ENCODE measurements at places on chromosomes 6 and 20.
A peak's percentile ranks its signal among the peaks of the same experiment; 100 is the strongest.

GRCh38 chr6:119757467-119757866 lies 407.9 kb upstream of the MAN1A1 start:
- DNase-seq = no peak

GRCh38 chr6:83038246-83038645 lies 27.4 kb downstream of the UBE3D start:
- no peak for DNase-seq

GRCh38 chr6:134436281-134436815 lies 118.4 kb upstream of the SGK1 start:
- peak; percentile 41 for DNase-seq

DNA sequence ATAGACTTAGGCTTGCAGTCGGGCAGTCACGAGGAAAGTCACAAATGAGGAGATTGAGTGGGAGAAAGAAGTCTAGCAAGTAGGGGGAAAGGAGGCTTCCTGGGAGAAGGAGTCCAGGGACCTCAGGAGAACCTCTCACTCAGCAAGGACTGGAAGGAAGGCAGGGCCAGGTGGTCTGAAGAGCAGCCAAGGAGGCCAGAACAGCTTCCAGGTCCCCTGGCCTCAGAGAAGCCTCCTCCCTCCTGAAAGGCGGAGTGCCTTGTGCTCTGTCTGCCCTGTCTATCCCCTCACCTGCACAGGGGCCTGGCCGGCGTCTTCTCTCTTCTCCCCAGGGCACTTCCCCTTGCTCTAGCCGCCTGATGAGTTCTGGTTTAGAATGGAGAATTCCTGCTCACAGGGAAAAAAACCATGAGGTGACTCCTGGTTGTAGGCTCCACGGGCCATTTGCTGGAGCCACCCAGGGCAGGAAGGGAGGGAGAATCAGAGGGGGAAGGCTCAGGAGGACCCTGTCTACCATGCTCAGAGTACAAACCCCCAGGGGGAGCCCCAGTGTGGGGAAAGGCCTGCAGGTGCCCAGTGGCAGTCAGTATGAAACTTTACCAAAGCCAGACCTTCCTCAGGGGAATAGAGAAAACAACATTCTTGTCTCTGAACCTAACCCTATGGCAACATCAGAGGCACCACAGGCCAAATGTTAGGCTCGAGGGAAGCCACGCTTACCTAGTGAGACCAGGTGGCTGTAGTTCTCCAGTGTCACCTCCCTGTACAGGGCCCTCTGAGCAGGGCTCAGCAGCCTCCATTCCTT lies 11.2 kb downstream of the ZNF337 start:
- no peak for DNase-seq

- no peak for DNase-seq
These were observed 925.0 kb upstream of the MAN1A1 start for GRCh38 chr6:120274547-120274946.

GRCh38 chr6:151679081-151679480 lies 128.4 kb upstream of the ESR1 start:
- no peak for DNase-seq

- no peak for DNase-seq
These were observed 273.5 kb upstream of the RUNX2 start for GRCh38 chr6:45054610-45055009.

DNA sequence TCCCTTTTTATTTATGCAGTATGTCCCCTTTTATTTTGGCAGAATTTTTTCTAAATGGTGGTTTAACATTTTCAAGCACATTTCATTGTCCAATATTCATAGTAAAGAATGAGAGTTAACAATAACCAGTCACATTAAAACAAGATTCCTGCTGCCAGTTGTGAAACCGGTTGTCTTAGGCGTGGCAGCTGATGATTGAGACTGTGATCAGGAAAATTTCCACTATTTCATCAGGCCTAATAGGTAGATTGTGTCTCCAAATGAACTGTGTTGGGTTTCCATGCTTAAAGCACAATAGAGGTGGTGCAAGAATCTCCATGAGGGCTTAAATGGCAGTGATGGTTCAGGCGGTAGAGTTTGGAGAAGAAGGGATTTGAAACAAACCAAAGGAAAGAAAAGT lies 15.3 kb downstream of the PRDM1 start:
- no peak for DNase-seq

DNA sequence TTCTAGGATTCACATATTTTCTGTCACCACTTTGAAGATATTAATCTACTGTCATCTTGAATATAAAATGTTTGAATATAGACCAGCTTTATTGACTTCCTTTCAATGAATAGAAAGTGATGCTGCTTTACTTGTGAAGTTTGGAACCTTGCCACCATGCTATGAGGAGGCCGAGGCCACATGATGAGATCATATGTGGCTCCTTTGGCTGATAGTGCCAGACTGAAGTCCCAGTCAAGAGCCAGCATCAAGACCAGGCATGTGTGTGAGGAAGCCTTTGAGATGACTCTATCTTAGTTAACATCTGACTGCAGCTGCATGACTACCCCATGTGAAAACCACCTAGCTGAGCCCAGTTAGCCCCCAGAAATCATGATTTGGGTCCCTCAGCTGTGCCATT lies 169.5 kb downstream of the OTOR start:
- no peak for DNase-seq

DNA sequence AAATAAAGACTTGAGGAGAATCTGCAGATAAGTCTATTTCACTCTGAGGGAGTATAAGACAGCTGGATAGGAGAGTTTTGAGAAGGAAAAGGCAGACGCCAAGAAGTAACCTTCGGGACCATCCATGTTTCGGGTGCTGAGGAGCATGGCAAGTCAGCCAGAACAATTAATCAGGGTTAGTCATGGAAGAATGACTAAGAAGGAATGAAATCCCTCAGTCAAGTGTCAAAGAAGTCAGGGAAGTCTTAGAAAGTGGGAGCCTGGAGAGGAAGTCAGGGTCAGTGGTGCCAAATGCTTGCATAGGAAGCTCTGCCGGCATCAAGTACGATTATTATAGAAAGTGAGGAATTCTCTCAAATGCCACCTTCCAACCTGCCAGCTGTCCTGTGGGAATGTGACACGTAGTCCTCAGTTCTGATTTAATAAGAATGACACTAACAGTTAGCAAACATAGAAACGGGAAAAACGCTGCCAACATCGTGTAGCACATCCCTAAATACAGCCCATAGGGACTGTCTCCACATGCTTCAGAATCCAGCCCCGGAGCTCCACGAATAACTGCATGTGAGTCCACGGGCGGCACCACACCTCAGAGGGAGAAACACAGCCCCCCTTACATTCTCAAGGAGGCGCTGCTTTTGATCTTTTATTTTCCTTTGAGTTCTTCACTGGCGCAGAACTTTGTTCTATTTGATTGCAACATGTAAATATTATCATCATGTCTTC lies 602.7 kb downstream of the PRKN start:
- DNase-seq = no peak

DNA sequence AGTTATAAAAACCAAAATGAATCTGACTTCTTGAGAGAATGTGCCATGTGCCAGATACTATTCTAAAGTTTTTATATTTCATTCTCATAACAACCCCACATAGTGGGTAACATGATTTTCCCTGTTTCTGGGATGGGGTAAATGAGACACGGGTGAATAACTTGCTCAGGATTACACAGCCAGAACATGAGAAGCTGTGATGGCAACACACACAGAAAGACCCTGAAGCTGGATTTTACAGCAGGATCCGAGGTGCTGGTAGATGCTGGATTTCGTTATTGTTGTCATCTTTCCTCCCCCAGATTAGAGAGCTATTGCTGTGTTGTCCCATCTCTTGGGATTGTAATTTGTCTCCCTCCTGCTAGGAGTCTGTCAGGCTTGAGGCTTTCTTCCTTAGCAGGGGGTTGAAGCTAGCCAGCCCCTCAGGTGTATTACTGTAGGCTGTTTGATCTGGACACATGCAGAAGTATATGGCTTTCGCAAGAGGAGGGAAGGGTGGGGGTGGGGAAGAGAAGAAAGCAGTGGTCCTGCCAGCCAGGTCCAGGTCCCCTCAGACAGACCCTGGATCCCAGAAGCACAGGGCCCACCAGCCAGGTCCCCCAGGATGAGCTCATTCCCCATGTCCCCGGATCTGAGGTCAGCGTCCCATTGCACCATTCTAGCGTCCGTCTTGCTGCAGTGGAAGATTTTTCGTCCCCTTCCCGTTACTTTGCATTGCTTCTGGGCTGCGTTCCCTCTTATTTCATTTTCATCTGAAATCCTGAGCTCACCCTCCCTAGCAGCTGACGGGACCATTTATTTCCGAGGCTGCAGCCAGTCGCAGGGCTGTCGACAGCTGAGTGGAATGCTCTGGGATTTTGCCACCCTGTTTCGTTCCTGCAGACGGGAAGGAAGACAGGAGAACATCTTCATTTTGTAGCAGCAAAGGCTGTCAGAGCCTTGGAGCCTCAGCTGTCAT lies 7.3 kb upstream of the KCNG1 start:
- no peak for DNase-seq

- DNase-seq = no peak
These were observed 1.9 kb downstream of the PLTP start for GRCh38 chr20:45909817-45910669.

GRCh38 chr6:117028256-117028655 lies 151.2 kb downstream of the RFX6 start:
- no peak for DNase-seq

DNA sequence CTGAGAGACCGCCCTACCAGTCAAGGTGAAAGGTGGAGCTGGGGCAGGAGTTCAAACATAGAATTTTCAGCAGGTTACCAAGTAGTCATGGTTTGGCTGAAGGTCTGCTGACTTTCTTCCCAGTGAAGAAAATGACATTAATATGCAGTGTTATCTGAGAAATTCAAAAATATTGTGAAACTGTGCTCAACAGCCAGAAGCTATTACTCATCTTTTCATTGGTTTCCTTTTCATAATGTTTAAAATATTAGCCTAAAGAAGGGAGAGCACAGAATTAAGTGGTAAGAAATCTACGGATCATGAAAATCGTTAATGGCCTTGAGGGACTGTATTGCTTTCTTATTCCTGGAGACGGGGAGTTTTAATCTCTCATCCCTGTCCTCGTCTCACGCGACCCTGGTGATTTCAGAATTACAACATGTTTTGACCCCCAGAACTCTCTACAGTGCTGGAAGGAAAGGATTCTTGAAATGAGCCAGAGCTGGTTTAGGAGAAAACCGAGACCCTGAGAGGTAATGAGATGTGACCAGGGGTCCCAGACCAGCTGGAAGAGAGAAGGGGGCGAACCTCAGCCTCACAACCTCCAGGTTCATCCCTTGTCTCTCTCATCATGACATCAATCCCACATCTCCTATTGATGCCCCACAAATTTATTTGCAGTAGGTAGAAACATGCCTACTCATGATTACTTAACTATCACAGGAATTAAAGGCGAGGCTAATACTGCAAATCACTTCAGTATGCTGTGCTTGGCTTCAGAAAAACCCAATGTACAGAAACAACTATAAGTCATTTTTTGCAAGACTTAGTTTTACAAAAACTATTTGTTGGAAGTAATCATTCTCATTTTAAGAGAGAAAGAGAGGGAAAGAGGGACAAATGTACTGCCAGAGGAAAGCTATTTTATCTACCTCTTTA lies 209.5 kb downstream of the FNDC1 start:
- no peak for DNase-seq

DNA sequence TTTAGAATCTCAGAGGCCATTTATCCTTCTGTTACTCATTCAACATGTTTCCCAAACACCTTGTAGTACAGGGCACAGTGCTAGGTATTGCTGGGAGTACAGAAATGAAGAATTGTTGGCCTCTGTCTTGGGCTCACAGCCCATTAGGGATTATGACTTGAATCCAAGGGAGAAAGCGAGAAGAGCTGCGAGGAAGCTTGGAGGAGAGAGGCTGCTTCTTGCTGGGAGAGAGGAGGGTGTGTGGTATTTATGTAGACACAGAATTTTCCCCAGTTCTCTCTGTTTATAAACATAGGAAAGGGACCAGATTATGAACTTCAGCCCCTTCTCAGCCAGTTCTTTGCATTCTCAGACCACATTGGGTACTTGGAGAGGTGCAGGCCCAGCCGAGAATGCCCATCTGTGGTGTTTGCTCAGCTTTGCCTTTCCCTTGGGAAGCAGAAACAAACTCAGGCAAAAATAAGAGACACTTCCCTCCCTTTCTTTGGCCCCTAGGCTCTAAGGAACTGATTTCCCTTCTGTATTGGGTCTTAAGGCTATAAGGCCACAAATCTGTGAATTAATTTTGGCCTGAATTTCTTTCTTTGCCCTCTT lies 17.9 kb downstream of the CHMP4B start:
- no peak for DNase-seq

DNA sequence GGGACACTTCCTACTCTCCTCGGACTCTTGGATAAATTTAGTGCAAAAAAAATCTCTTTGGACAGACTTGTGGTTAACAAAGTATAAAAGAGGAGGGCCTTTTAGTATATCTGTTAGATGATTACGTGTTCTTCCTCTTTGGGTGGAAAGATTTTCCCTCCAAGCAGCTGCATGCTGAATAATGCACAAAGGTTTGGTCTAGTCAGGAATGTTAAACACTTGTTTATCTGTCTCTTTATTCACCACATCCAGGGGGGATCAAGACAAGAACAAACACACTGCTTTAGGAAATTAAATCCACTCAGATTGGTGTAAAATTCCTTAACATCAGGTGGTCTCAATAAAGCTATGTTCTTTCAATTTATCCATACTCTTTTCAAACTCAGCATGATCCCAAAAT lies 260.9 kb upstream of the CHD6 start:
- DNase-seq = no peak

GRCh38 chr6:90720404-90720803 lies 133.5 kb upstream of the MAP3K7 start:
- no peak for DNase-seq

- DNase-seq = no peak
These were observed 1252.7 kb downstream of the EPHA7 start for GRCh38 chr6:92166666-92167065.

- DNase-seq = no peak
These were observed 75.4 kb downstream of the PERP start for GRCh38 chr6:138031850-138032249.

DNA sequence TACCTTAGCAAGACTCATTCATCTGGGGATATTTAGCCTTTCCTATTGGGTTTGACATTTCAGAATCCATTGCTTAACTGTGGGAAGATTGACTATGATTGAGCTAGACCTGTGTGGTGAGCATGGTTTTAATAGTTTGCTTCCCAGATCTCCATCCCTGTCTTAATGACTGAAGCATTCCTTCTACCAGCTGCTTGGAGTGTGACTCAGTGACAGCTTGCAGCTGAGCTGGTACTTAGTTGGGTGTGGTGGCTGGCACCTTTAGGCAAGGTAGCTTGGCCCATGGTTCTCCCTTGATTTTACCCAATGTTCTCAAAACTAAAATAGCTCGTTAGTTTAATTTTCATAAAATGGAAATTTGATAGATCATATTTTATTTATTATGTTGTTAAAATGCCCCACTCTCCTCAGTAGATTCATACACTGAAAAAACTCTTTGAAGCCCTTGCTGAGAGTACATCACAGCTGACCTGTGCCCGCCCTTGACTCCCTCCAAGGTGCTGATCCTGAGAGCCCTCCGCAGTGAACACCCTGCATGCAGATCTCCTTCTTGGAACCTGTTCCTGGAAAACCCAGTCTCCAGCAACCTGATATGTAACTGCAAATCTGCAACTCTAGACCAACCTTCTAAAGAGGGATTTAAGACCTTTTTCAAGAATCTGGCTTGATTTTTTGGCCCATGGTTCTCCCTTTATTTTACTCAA lies 19.1 kb downstream of the DOK5 start:
- DNase-seq = no peak

Measured in HepG2 (cell line).